D721Med (cell line): ENCODE measurements at places on chromosomes 3 and 15.

- DNase-seq: no peak
These were observed 57.8 kb upstream of the NMD3 start for GRCh38 chr3:161163297-161163696.

DNA sequence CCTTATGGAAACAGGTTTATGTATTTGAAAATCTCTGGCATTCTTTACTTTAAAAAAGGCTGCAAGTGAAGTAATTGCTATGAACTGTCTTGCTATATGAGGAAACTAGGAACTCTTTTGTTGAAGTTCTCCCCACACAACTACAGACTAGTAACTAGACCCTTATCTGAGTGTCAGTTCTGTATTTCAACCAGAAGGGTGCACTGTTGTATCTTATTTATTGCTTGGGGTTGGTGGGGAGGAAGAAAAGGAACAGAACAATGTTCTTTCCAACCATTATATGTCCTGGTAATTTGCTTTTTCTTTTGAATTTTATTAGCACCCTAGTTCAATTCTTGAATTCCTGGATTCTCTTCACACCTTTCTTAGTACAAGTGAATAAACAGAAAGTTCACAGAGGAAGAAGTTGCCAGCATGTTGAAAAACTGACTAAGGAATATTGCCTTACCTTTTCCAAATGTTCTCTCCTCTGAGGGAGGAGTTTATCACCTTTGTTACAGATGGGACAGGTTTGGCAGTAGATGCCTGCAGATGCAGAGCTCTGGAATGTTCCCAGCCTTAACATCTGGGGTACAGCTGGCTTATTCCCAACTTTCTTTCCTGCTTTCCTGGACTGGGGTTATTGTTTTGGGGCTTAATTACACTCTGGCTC, 162.4 kb upstream of the CFAP20DC start:
- DNase-seq: no peak

GRCh38 chr15:76135516-76135915, 75.7 kb downstream of the TMEM266 start:
- no peak for DNase-seq

- DNase-seq: no peak
These were observed 27.0 kb downstream of the KATNBL1 start for GRCh38 chr15:34182942-34183341.

DNA sequence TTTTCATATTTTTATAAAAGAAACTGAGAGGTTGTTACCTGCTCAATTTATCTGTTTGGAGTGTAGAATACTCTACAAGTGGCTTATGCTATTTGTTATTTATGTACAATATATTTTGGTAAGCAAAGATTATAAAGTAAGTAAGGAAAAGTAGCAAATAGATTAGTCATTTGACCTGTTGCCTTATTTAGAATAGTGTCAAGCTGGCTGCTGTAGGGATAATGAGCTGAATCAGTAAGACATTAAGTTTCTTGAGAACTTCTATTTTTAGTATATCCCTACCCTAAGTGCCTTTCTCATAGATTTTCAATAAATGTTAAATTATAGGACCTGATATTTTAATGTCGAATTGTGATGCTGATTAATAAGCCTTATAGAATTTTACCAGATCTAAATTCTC, 37.2 kb downstream of the ECT2 start:
- DNase-seq: no peak
